ENCODE measurements at places on chromosomes 3 and 15.

GRCh38 chr3:8983026-8983425 is 19.8 kb upstream of the RAD18 start:
- ATAC-seq: no peak

- ATAC-seq: no peak
Measured at GRCh38 chr3:10928407-10928960, 64.1 kb upstream of the SLC6A1 start.

DNA sequence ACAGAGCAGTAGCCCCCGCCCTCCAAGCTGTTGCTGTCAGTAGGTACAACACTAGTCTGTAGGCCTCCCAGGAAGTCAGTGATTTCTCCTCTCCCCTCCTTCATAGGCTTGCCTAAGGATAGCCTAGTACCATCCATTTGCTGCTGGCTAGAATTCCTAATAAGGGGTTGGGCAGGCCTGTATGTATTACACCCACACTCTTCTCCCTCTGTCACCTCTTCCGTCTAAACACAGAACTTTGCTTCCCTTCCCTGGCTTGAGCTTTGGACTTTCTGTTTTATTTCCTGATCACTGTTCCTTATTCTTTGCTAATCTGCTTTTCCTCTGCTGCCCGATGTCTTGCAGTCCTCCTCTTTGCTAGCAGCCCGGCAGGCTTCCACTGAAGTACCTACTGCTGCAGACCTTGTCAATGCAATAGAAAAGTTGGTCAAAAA is 93.4 kb upstream of the UMPS start:
- ATAC-seq: no peak

DNA sequence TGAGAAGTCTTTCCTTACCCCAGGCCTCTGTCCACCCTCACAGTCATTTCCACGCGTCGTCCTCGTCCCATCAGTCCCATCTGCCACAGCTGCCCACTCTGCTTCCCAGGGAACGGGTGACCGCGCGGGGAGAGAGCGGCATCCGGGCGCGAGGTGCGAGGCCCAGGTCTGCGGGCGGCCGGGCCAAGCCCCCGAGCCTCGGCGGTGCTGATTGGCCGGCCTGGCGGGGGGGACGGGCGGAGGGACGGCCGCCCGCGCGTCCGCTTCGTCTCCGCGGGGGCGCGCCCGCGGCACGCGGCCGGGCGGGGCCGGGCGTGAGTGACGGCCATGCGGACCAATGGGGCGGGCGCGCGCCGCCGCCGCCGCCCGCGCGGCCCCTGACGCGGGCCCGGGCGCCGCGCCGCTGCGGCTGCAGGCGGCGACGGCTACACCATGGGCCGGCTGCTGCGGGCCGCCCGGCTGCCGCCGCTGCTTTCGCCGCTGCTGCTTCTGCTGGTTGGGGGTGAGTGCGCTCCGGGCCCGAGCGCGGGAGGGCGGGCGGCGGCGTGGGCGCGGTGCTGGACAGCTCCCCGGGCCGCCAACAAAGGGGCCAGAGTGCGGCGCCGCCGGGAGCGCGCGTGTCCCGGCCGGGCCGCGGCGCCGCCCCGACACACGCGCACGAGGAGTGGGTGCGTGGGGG is at the start of gene PODXL2:
Gene PODXL2, plus strand, starts transcription at position 398 of the 679 bp plus-strand sequence. Its CDS starts 35 bp downstream, at position 433.
- peak; percentile 48 for ATAC-seq

DNA sequence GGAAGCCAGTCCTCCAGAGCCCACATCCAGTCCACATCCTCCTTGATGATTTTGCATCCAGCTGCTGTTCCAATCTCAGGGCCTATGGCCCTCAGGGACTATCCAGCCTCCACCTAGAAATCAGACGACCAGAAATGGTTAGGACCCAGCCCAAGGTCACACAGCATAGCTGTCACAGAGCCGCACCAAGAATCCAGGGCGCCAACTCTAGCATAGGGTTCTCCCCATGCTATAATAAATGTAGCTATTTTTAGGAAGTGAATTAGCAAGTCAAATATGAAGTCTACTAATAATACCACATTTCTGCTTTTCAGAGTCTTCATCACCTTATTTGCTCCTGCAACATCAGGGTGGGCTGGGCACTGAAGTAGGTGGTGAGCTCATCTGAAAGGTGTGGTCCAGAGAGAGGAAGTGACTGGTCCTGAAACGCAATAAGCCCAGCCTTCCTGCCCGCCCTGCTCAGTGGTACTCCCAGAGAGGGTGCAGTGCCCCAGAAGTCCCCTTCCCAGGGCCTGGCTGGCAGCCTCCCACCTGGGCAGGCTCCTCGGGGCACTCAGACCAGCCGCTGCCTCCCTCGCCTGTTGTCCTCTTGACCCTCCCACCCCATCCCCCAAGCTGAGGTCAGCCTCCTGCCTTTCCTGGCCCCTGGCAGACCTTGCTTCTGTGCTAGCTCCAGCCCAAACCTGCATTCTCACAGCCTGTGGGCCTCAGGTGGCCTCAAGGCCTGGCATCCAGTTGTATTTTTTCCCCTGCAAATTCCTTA is 17.6 kb upstream of the CYP11A1 start:
- peak; percentile 81 for ATAC-seq

DNA sequence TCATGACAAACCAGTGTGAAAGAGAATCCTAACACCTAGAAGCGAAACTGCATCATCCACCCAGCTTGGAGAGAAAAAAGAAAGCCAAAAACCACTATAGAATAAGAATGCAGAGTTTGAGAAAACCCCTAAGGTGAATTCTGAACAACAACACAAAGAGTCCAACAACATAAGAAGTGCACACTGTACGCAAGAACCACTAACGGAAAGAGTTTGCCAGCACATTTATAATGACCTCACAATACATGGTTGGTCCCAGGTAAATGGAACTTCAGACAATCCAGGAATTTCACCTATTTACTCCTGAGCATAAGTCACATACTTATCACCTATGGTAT is 128.3 kb upstream of the BHLHE40 start:
- peak; percentile 74 for ATAC-seq

GRCh38 chr15:38714309-38715072 is 149.9 kb upstream of the RASGRP1 start:
- no peak for ATAC-seq

DNA sequence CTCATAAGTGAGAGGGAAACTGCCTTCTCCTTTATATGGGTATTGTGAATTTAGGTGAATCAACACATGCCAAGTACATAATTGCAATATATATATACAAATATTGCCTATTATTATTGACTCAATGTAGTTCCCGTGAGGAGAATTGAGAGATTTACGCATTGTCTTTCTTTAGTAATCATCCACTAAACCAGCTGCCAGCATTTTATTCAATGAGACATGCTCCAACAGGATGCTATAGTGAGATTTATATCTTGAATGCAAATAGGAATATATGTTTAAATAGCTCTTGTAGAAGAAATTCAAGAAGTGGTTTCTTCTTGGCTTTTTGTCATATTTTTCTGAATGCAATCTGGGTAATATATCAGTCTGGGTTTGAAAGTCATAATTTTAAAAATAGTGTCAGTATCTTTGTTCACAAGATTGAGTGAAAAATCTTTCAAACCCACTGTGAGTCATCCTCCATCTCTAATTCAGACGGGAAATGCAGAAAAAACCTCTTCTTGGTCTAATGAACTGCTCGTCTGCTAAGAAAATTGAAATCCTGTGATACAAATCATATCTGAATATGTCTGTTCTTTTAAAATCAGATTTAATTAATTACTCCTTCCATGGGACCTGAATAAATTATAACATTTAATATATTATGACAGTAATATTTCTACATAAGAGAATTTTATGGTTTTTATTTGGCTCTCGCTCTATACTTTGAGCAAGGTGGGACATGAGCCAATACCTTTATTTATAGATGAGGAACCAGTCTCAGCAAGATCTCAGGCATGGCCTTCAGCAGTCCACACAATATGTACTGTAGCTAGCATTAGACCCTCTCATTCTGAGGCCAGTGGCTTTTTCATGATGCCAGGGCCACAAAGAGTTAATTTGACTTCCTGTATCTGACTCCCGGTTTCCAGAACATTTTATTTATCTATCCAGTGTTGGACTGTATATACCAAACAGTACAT is 516.0 kb downstream of the GABRG3 start:
- no peak for ATAC-seq

DNA sequence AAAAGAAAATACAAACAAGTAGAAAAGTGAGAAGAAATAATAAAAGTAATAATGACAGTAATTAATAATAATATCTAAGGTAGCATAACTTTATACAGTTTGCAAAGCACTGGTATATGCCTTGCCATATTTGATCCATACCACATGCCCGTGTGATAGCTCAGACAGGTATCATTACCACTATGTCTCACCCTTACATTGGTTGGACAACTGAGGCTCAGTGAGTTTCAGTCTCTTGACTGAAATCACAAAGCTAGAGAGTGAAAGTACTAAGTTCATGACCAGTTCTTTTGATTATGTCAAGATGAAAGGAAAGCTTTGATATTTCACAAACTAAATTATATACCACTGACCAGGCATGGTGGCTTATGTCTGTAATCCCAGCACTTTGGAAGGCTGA is 408.9 kb downstream of the GAP43 start:
- ATAC-seq: no peak

- ATAC-seq: no peak
Measured at GRCh38 chr3:45552031-45552793, 42.3 kb upstream of the LIMD1 start.

DNA sequence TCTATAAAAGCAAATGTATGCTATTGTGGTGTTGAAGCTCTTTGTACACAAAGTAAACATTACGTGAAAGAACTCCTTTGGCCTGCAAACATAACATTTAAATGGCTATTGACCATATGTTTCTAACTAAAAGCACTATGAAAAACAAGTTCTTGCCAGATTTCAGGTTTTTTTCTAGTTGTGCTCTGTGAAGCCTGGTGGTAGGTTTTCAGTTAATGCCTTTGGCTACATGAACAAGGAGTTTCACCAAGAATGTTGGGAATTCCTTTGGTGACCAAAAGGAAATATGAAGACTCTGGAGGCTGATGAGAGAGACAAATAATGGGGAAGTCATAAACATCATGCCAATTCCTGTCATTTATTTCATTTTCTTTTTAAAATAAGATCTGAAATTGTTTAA is 66.0 kb downstream of the RBMS3 start:
- no peak for ATAC-seq

GRCh38 chr3:186986816-186987215 is 56.5 kb downstream of the ST6GAL1 start:
- ATAC-seq: no peak

DNA sequence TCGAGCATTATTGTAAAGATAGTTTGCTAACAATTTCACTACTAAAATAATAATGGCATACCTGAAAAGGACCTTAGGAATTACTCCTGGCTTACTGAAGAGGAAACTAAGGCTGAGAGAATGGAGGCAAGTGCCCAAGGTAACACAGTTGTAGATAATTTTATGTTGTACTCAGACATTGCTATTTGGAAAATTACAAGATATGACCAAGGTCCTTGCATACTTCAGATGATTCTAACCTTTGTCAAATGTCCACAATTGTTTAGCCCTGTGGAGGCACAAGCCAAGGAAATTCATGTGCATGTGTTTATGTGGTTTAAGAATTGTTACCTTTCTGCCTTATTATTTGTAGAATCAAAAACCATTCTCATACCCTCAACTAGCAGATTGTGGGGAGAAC is 105.7 kb downstream of the TUSC7 start:
- ATAC-seq: no peak

- ATAC-seq: no peak
Measured at GRCh38 chr3:10379161-10379560, 58.2 kb upstream of the SEC13 start.

DNA sequence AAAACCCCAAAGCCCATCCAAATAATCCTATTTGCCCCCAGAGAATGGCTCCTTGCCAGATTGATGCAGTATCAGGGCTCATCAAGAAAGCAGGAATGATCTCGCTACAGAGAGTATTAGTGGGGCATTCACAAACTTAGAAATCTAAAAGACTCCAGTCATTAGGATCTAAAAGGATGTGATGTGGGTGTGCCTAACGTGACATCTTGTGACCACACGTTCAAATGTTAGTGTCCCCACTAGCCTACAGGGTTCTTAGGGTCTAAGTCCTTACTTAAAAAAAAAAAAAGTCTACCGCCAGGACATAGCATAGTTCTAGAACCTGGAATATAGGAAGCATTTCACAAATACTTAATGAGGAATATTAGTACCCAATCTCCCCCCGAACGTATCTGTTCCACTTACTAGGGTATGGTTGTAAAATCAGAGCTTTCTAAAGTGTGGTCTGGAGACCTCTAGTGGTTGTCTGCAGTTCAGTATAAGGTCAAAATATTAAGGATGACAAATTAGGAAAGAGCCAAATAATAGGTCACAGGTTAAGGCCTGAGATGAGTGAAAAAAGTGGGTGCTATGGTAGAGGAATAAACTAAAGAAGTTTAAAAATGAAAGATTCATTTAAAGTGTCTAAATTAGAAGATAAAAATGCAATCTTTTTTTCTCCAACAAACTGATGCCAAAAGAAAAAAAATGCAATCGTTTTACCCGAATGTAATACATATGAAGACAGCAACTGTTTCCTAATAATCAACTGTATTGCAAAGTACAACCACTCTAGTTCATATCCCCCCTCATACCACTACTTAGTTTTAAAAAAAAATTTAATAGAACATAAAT is 4.2 kb upstream of the CHRM5 start:
- no peak for ATAC-seq
